ENCODE measurements at places on chromosomes 2 and 18.

- no peak for DNase-seq
These were observed 290.8 kb upstream of the MYT1L start for GRCh38 chr2:2621855-2622254.

GRCh38 chr18:76859474-76860339 lies 37.4 kb downstream of the ZNF236 start:
- DNase-seq = no peak

DNA sequence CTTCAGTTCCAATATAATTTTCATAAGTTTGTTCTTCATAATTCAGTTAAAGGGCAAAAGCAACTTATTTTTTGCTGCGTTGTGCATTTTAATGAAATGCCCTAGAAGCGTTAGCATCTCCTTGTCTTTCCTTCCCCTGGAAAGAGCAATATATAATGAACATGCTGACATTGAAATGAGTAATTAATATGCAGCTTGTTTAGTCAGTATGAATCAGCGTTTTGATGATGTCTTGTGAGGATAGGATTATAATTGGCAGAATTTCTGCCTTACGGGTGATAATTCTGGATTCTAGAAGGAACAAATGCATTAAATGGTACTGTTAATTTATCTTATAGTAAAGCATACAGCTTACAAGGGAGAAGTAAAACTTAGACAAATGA lies 152.3 kb upstream of the MMADHC start:
- DNase-seq = no peak

GRCh38 chr2:216056739-216057138 lies 24.9 kb downstream of the PECR start:
- DNase-seq = no peak

DNA sequence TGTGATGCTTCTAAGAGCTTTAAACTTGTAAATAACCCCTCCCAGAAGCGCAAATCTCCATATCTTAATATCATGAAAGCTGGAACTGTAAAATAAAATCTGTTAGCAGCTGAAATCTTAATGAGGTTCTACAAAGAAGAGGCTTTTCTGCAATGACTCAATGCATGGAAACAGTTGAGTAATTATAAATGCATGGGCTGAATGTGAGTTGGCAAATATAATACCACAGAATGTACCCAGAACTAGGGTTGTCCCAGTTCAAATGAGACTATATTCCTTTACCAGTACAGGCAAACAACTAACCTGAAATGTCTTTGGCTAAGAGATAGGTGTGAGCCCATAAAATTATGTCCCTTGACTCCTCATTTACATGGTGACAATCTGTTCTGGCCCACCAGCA lies 52.9 kb downstream of the SATB2 start:
- DNase-seq = no peak

DNA sequence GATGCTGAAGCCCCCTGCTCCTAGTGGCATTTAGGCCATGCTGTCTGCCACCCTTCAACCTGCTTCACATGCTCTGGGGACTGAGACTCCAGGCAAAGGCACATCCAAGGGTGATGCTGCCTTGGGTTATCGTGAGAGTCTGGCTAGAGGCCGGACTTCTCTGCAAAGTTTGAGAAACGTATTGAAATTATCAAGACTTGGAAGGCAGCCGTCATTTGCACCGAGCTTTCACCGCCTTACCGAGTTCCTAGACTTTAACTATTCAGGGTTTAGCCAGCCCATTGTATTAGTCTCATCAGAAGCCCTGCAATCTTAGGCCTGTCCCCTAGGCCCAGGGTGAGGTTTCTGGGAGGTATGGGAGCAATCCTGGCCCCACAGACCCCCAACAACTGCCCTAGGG lies 34.0 kb downstream of the RDH14 start:
- DNase-seq = no peak

GRCh38 chr2:171166328-171166983 lies 5.8 kb upstream of the TLK1 start:
- DNase-seq = no peak

DNA sequence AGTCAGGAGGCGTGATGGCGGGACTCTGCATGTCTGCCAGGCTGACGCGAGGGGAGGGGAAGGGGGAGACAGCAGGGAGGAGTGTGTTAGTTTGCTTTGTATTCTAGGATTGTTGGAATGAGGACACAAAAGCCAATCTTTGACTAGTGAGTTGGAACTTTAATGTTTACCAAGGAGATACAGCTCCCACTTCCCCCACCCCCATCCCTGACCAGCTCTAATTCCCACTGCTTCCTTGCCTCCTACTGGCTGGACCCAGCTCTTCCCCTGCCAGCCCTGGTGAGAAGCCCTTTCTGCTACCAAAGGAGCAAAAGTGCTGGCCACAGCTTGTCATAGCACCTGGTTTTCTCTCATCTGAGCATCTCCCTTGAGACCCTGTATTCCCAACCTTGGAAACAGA lies 84.5 kb downstream of the CELF4 start:
- no peak for DNase-seq

DNA sequence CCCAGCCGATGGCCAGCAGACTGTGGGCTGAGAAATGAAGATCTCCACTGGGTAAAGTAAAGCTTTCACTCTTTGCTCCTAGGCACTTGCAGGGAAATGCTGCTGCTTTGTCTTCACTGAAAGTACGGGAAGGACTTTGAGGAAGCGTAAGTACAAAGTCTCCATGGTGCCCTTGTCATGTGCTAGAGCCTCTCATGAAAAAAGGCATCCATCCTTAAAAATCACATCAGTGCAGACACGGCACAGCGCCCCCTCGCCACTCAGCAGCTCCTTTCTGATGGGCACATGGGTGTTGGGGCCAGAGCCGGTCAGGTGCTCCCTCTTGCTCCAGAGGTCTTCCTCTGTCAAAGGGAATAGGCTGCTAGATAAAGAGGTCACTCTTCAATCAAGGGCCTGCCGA lies 109.0 kb upstream of the STPG4 start:
- no peak for DNase-seq

- DNase-seq = no peak
These were observed 57.6 kb upstream of the SERTAD2 start for GRCh38 chr2:64711252-64711800.

DNA sequence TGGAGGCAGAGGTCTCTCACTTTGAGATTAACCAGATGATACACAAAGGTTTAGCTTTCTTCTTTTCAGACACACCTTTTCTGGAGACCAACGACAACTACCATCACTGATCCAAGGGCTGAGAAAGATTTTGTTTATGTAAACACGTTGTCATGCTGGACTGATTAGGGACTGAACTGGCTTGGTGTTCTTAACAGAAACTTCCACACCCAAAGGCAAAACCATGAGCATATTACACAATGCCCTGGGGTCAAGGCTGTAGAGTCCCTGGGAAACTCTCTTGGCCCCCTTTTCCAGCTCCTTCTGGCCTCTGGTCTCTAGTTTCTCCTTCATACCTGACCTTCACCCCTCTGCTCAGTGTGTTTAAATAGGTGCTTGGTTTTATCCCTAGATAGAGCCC lies 447.0 kb upstream of the TCF4 start:
- DNase-seq = no peak

GRCh38 chr18:9137168-9138066 lies 836 bp downstream of the ANKRD12 start:
- DNase-seq = peak; percentile 61

DNA sequence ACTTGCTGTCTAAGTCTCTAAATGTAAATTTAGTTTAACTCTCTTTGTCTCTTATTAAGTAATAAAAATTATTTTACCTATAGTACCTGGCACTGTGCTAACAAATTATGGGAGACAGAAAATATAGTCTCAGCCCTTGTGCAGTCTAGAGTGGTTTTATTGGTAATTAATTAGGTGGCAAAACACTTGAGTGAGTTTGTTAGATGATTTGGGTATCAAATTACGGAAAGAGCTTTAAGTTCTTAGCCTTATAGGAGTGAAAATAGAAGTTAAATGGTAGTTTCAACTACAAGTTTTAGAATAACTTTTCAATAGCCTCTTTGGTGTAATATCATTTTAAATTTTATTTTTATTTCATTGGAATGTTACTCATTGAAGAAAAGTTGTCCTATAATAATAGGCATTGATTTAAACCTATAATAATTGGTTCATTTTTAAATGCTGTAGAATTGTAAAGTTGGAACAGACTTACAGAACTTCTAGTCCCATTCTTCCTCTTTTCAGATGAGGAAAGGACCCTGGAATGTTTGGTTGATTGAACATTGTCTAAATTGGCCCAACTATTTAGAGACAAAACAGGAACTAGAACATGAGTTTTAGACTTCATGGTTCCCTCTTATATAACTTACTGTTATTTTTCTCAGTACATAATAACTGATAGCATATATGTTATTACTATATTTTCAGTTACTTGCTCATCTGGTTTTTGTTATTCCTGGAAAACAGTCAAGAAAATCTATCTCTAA lies 10.2 kb upstream of the HTR2B start:
- DNase-seq = no peak

GRCh38 chr2:20526708-20527107 lies 79.8 kb downstream of the RHOB start:
- no peak for DNase-seq

- DNase-seq = no peak
These were observed 118.1 kb upstream of the ITGB6 start for GRCh38 chr2:160318218-160318617.

GRCh38 chr2:110115291-110116032 lies at the start of gene MALL:
TSS of gene MALL (minus strand) at chr2:110115822. CDS start at chr2:110115792, 30 bp downstream.
- no peak for DNase-seq

GRCh38 chr2:65818873-65819451 lies 386.6 kb upstream of the SPRED2 start:
- DNase-seq = no peak

GRCh38 chr18:78641689-78642231 lies 337.9 kb upstream of the SALL3 start:
- DNase-seq = no peak

GRCh38 chr2:175180701-175181103 lies 808 bp downstream of the ATP5MC3 start:
- peak; percentile 16 for DNase-seq

- no peak for DNase-seq
These were observed 10.2 kb downstream of the SIX3 start for GRCh38 chr2:44951714-44952113.

GRCh38 chr18:79527656-79528315 lies 132.1 kb downstream of the NFATC1 start:
- DNase-seq = no peak

- DNase-seq = no peak
These were observed 582.4 kb downstream of the IRS1 start for GRCh38 chr2:226217191-226217590.

GRCh38 chr2:19893520-19894133 lies 8.2 kb downstream of the TTC32 start:
- no peak for DNase-seq

- DNase-seq = no peak
These were observed 27.9 kb upstream of the CREG2 start for GRCh38 chr2:101415220-101415619.

GRCh38 chr2:133838642-133839365 lies 270.5 kb upstream of the NCKAP5 start:
- no peak for DNase-seq

DNA sequence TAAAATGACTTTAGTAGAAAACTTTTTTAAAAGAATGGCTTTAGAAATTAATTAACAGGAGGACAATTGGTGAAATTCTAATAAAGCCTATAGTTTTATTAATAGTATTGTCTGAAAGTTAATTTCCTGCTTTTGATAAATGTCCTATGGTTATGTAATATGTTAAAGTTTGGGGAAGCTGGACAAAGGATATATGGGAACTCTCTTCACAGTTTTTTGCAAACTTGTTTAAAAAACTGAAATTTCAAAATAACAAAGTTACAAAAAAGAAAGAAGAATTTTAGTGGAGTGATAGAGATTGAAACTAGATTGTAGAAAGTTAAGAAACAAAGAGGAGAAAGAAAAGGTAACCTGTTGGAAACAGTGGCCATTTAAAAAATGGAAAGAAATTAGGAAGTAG lies 67.3 kb downstream of the SEMA4F start:
- no peak for DNase-seq

DNA sequence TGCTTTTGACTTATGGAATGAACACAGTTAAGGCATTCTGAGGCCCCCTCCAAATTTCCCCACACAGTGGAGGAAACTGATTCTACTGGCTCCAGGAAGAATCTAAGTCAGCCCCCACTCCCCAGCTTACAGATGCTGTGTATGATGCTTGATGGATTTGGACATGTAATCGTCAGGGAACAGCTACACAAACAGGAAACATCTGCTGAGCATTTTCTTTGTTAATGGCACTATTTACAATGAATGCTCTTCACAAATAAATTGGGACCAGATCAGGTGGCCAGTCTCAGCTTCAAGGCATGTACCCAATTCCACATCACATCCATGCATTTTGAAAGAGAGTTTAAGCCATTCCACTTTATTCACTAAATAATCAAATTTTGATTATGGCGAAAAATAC lies 562.3 kb downstream of the SOX11 start:
- DNase-seq = no peak

GRCh38 chr2:20504174-20504573 lies 57.3 kb downstream of the RHOB start:
- DNase-seq = no peak

DNA sequence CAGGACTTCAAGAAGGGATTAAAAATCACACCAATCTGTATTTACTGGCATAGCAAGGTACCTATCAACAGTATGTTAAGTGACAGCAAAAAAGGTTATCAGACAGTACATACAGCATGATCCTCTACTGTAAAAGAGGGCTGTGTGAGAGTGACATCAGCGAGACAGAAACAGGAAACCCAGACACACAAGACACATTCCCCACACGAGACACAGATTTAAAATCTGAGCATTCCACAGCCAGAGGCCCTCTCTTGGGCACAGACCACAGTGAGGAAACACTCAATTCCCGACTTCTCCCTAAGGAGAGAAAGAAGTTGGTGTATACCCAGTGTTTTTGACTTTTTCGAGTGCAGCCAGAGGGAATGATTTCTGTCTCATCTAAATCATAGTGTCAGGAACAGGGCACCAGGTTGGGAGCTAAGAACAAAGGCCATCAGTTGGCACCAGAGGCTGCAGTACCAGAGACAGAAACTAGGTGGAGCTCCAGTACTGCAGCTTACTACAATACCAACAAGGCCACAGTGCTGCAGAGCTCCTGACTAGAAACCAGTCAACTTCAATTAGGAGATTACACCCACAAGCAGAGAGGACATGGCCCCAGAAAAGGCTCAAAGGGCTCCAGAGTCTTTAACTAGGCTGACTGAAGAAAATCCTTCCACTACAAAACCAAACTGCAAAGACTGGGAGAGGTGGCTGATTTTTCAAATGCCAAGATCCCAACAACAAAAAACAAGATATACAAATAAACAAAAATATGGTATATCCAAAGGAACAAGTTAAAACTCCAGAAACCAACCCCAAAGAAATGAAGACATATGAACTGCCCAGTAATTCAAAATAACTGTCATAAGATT lies 41.0 kb downstream of the UNC50 start:
- peak; percentile 61 for DNase-seq

GRCh38 chr2:166314022-166314759 lies 61.6 kb downstream of the SCN9A start:
- no peak for DNase-seq

- DNase-seq = no peak
These were observed 279.5 kb upstream of the PKDCC start for GRCh38 chr2:41768310-41768709.

GRCh38 chr2:207143215-207144172 lies 22.3 kb downstream of the KLF7 start:
- DNase-seq = no peak

- no peak for DNase-seq
These were observed 36.3 kb downstream of the NRXN1 start for GRCh38 chr2:50995610-50996009.

- no peak for DNase-seq
These were observed 63.1 kb downstream of the MARCO start for GRCh38 chr2:119005051-119005450.

Measured in activated T-helper 9 cell treated with anti-CD3 and anti-CD28 coated beads, Interleukin-2, amount 50 U/mL, for 16 hours (primary cell).